Endothelial cell of umbilical vein (primary cell): ENCODE measurements at places on chromosomes 2 and 18. TPM values are rescaled to one million over a fixed set of nuclear protein-coding genes. Genes with fewer than 3 reads are reported as not detected.

The SLC8A1 gene
- total RNA-seq, result 1.8 and 2.1 TPM in 2 replicates

The MREG gene
- total RNA-seq, result 3.1 and 3.9 TPM in 2 replicates

The MARCO gene
- not detected in 2 replicates for total RNA-seq

The PTPRM gene
- 34.7 and 43.7 TPM in 2 replicates for total RNA-seq

The CD8B2 gene
- total RNA-seq, result not detected in 2 replicates

The DNAH6 gene
- 0.24 and 0.25 TPM in 2 replicates for total RNA-seq

The AMER3 gene
- not detected in 2 replicates for total RNA-seq

The MAP3K19 gene
- total RNA-seq, result not detected in 2 replicates

The ATG9A gene
- 62.2 and 65.5 TPM in 2 replicates for total RNA-seq

The SERPINB7 gene
- total RNA-seq, result not detected in 2 replicates

The AOX1 gene
- total RNA-seq, result 0.23 and 0.46 TPM in 2 replicates

The METAP1D gene
- total RNA-seq, result 8.1 TPM in 2 replicates

The CROCC2 gene
- not detected in 2 replicates for total RNA-seq

The CFAP65 gene
- not detected in 2 replicates for total RNA-seq

The ZAP70 gene
- not detected in 2 replicates for total RNA-seq

The RGPD3 gene
- total RNA-seq, result not detected in 2 replicates

The ZNF397 gene
- total RNA-seq, result 5.1 and 5.5 TPM in 2 replicates

The TUBA3E gene
- total RNA-seq, result not detected in 2 replicates

The RND3 gene
- 132 and 158 TPM in 2 replicates for total RNA-seq

The SIX3 gene
- not detected in 2 replicates for total RNA-seq

The CFC1 gene
- not detected in 2 replicates for total RNA-seq

The CCDC141 gene
- total RNA-seq, result not detected in 2 replicates

The CYP1B1 gene
- not detected in 2 replicates for total RNA-seq

The MRO gene
- total RNA-seq, result not detected in 2 replicates

The ASB3 gene
- 14.2 and 20.5 TPM in 2 replicates for total RNA-seq

The SPHKAP gene
- not detected in 2 replicates for total RNA-seq

The AQP12B gene
- not detected in 2 replicates for total RNA-seq

The UGT1A10 gene
- total RNA-seq, result not detected in 2 replicates
